Thoracic aorta (tissue), 2 donors: ENCODE measurements at places on chromosomes 12 and 14. TPM values are rescaled to one million over a fixed set of nuclear protein-coding genes. Genes with fewer than 3 reads are reported as not detected.
A peak's percentile ranks its signal among the peaks of the same experiment; 100 is the strongest.

The KSR2 gene
- total RNA-seq, result not detected

The SELPLG gene
- total RNA-seq, result 14.3 TPM

The SYNJ2BP gene
- total RNA-seq, result 24.8 TPM

The HRK gene
- 0.14 TPM for total RNA-seq

- no peaks in the 10 kb centered on the region for H3K4me1 ChIP-seq
- H3K27me3 ChIP-seq, result no peaks in the 10 kb centered on the region
- no peak overlapping the region for H3K27ac ChIP-seq
- no peak for DNase-seq
These were observed 710.6 kb upstream of the TMEM132C start for GRCh38 chr12:127556231-127556886.

DNA sequence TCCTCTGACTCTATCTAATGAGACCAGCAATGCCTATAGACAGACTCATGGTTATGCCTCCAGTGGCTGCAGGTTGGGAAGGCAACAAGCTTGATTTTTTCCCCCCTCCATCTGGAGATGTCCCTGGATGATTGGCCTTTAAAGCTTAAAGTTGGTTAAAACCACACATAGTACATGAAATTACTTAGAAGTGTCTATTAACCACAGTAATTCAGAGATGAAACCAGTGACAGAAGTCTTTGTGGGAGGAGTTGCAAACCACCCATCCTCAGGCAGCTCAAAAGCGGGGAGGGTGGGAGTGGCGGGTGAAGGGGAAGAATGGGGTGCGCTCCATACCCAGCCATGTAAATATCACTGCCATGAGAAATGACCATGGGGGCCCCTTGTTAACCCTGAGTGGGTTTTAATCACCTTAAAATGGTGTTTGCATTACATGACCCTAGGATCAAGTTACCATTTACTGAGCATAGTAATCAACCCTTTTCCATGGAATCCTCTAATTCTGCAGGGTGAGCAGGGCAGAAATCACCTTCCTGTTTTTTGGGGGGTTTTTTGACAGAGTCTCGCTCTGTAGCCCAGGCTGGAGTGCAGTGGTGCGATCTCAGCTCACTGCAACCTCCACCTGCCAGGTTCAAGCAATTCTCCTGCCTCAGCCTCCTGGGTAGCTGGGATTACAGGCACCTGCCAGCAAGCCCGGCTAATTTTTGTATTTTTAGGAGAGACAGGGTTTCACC, 133.5 kb downstream of the FOXN3 start:
- H3K4me1 ChIP-seq, result peaks cover 31% of the 10 kb centered on the region
- H3K4me3 ChIP-seq, result no peak overlapping the region
- H3K27ac ChIP-seq, result peak overlapping the region; percentile 46
- no peaks in the 10 kb centered on the region for H3K36me3 ChIP-seq

DNA sequence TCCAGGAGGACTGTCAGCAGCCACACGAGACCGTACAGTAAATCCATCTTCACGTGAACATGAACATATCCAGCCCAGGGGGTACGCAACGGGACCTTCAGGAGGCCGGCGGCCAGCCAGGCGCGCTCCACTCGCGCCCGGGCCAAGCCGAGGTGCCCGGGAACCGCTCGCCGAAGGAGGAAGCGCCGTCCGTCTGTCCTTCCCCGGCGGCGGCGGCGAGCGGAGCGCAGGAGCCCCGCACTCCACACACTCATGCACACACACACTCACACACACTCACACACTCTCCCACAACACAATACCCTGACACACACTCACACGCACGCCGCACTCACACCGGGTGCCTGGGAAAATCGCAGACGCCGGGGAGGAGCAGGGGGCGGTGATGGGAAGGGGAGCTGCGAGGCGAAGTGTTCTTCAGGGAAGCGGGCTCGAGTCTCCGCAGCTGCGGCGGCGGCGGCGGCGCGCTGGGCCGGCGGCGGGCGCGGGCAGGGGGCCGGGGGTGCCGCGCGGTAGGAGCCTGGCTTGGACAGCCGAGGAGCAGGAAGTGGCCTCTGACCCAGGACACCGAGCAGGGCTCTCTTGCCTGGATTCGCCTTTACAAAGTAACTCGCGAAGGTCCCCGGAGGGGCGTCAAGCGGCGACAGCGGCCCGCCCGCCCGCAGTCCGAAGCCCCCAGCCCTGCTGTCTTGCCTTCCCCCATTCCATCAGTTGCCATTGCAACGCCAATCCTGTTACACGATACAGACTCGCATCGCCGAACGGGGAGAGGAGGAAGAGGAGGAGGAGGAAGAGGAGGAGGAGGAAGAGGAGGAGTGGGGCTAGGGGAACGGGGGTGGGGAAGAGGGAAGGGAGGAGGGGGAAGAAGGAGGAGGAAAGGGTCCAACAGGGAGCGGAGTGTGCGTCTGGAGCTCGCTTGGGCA, 601 bp downstream of the MDGA2 start:
- H3K27me3 ChIP-seq, result no peaks in the 10 kb centered on the region
- peak overlapping the region; percentile 47 for H3K4me3 ChIP-seq
- no peaks in the 10 kb centered on the region for H3K36me3 ChIP-seq
- no peaks in the 10 kb centered on the region for H3K4me1 ChIP-seq
- no peak for DNase-seq

DNA sequence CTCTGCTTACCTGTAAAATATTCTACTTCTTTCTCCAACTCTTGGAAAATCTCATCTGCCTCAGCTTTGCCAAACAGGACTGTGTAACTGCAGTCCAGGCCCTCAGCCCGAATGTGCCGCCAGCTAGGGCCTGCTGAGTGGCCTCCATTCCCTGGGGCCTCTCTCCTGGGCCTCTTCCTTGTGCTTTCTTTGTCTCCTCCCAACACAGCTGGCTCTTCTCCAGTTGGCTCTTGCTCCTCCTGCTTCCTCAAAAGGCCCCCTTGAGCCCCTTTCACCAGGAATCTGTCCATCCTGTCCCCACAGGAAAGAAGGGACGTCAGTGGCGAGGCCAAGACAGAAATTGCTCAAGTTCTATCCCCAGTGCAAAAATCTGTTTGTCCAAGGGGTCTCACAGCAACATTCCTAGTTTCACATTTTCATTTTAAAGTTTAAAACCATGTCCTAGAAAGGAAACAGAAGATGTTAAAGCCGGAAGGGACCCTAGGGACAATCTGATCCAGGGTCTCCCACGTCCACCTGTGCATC, 713 bp downstream of the ALKBH2 start:
- H3K4me1 ChIP-seq, result peaks cover 9% of the 10 kb centered on the region
- H3K4me3 ChIP-seq, result peak overlapping the region; percentile 78
- DNase-seq, result no peak
- H3K27ac ChIP-seq, result peak overlapping the region; percentile 63
- H3K36me3 ChIP-seq, result peaks cover 12% of the 10 kb centered on the region

- H3K4me3 ChIP-seq, result peak overlapping the region; percentile 83
- no peaks in the 10 kb centered on the region for H3K36me3 ChIP-seq
- H3K27me3 ChIP-seq, result no peaks in the 10 kb centered on the region
- no peak for DNase-seq
- peaks cover 11% of the 10 kb centered on the region for H3K4me1 ChIP-seq
- H3K27ac ChIP-seq, result peak overlapping the region; percentile 69
These were observed 2.7 kb downstream of the PTHLH start for GRCh38 chr12:27969624-27970400.
